ENCODE measurements at places on chromosomes 11 and 22.

DNA sequence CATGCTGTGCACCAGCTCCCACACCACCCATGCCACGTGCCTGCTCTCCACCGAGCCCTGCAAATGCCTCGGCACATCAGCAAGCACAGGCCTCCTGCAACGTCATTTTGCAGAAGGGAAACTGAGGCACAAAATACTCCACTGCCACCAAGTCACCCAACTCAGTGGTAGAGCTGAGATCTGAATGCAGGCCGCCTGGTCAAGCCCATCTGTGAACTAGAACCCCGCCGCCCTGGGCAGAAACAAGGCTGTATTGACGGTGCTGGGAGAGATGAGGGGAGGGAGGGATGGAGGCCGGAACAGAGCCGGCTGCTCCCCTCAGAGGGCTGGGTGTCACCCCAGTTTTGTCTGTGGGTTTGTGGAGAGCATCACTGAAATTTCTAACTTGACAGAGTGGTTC is 81.4 kb downstream of the CDKN1C start:
- no peak for DNase-seq

- DNase-seq: peak; percentile 66
These were observed 5.9 kb upstream of the ATF4 start for GRCh38 chr22:39514373-39514973.

DNA sequence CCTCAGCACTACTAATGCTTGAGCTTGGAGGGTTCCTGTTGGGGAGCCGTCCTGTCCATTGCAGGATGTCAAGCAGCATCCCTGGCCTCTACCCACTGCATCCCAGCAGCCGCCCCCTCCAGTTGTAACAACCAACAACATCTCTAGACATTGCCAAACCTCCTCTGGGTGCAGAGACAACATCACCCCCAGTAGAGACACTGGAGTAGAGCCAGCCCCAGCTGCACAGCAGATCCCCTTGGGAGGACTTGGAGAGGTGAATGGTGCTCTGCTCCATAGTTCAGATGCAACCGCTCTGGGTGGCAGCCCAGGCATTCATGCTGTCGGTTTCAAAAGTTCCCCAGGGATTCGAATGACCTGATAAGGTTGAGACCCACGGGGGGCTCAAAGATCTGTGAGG is 259.0 kb downstream of the MN1 start:
- DNase-seq: no peak

DNA sequence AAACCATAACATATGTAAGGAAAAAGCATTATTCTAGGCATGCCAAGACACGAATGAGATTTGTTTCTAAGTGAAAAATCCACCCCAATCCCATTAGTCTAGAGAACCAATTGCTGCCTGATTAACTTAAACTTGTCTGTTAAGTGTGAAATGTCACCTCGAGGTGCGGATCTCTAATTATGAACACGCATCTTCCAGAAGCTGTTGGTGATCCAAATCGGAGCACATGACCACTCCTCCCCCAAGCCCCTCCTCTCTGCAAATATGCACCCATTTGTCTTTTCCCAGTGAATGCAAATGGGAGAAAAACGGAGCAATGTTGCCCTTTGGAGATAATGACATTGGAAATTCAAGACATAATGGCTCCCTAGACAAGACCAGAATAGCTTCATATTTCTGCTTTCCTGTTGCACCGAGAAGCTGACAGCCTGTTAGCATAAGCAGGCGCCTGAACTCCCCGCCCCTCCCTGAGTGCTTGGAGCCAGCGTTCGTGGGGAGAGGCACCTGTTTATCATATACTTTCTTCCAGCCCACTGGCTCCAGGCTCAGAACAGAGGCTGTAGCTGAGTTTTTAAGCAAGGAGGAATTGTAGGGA is 6.0 kb upstream of the FXYD6 start:
- DNase-seq: peak; percentile 76

GRCh38 chr22:42500161-42500835 is 19.3 kb downstream of the RRP7A start:
- peak; percentile 82 for DNase-seq

DNA sequence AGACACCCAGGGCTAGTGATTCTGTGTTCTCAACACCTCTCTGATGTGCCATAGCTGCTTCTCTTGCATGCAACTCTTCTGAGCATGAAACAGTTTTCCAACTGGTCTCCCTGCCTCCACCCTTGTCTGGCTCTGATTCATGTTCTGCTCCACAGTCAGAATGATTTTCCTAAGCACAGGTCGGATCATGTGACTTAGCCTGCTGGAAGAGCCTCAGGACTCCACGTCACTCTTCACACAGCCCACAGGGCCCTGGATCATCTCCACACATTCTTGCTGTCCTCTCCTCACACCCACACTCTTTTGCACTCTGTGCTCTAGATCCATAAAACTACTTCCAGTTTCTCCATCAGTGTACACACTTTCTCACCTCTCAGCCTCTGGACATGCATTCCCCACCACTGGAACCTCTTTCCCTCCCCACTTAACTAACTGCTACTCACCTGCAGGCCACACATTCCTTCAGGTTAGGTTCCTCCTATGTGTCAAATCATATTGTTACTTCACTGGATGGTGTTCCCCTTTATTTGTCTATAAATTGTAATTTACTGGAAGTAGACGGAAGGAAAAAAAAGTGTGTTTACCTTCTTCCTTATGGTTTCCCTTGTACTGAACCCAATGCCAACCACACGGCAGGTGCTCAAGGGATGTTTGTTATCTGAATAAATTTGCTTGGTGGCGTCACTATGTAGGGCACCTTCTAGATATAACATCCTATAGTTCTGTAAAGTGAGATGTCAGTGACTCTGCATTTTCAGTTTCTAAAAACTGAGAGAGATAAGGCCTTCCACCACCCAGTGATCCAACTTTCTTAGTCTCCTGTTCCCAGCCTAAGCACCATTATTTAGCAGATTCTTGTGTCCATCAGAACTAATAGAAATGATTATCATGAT is 133.7 kb downstream of the ETS1 start:
- DNase-seq: peak; percentile 69

GRCh38 chr22:43330178-43331068 is 12.7 kb downstream of the SCUBE1 start:
- DNase-seq: peak; percentile 69

- DNase-seq: no peak
These were observed 25.3 kb upstream of the TBCEL start for GRCh38 chr11:120998581-120998980.

DNA sequence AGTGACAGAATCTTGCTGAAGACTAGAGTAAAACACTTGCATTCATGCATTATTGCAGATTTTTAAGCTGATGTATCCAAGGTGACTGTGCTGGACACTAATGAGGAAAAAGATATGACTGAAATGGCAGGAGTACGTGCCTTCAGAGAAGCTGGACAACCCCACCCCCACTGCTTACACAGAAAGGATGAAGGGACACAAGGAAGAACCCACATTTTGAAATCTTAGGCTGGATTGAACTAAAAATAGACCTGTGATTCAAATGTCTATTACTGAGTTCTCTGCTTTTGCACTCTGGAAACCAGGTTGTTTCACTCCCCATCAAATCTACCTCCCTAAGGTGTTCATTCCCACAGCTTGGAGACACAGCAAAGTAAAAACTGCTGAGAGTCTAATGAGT is 117.1 kb downstream of the KCNC1 start:
- no peak for DNase-seq

DNA sequence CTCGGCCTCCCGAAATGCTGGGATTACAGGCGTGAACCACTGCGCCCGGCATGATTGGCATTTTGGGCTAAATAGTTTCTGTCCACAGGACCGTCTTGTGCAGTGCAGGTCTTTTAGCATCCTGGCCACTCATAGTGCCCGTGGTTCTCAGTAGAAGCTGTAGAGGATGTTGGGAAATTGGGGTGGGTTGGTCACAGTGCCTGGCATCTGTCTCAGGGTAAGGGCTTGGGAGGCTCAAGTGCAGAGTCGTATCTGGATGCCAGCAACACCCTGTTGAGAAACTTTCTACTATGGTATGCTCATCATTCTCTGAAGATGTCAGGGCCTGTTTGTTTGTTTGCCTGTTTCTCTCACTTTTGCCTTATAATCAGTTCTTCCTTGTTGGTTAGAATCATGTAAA is 21.9 kb downstream of the UBE2L3 start:
- no peak for DNase-seq

DNA sequence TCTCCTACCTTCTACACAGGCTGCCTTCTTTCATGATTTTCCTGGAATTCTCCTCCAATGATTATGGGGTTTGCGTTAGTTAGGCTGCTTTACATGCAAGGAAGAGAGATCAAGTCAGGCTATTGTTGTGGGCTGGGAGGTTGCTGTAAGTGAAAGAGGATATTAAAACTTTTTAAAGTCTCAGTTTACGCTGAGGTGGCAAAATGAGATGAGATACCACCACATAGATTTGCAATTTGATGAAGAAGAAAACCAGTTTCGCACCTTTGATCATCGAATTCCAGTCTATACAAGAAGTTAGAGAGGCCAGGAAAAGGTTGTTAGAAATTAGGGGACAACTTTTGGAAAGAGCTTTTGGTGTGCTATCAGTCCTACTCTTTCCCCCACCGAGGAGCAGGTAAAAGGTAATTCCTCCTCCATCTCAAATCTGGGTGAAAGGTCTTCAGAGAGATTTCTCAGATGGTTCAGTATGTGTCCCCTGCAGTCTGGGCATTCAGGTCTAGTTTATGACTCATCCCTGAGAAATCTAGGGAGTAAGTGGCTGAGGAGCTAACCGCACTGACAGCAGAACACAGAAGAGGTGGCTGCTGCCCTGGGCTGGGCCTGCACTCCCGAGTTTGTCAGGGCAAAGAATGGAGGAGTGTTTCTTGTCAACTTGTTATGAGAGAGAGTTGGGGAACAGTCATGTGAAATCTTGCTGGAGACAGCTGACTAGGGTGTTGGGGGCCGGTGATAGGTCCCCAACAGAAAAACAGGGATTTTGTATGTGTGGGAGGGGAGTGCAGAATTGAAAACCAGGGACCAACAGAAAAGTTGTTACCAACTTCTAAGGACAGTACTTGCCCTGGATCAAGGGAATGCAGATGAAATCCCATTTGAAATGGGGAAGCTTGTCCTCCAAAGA is 34.7 kb downstream of the CCDC83 start:
- no peak for DNase-seq

DNA sequence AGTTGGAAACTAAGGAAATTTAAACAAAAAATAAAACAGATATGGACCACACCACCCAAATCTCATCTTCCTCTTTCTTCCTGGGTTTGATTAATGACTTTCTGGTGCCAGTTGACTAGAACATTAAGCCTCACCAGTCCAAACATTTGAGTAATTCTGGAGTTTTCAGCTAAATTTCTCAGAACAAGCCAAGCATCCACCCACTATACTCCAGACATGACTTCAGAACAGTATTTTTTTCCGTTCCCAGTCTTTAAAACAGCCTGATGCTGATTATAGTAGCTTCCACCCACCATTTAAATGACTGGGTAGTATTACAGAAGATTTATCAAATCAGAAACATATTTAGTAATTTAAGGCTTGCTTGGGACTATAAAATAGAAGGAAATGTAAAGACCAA is 230.9 kb upstream of the UBASH3B start:
- no peak for DNase-seq

DNA sequence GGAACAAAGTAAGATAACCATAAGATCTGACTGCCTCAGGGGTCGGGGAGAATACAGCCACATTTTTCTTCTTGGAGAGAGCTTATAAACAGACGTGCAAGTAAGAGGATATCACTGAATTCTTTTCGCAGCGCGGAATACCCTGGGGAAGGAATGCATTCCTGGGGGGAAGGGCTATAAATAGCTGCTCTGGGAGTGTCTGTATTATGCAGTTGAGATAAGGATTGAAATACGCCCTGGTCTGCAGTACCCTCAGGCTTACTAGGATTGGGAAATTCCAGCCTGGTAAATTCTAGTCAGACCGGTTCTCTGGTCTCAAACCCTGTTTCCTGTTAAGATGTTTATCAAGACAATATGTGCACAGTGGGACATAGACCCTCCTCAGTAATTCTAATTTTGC is 1491.7 kb upstream of the RAG2 start:
- DNase-seq: peak; percentile 12

DNA sequence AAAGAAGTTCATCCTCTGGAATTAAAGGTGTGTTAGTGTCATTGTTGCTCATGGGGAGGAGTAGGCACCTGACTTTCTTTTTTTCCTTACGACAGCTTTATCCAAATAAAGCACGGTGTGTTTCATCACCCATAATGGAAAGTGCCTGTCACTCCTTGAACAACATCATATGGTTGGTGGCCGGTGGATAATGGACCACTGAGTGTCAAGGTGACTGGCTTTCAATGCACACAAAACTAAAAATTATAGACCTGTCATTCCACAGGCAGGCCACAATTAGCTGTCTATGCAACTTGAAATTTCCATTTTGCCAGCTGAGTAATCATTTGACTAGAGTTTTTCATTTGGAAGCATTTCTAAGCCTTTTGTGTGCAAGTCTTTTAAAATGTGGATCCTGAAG is 45.0 kb upstream of the MPPED2 start:
- DNase-seq: no peak

DNA sequence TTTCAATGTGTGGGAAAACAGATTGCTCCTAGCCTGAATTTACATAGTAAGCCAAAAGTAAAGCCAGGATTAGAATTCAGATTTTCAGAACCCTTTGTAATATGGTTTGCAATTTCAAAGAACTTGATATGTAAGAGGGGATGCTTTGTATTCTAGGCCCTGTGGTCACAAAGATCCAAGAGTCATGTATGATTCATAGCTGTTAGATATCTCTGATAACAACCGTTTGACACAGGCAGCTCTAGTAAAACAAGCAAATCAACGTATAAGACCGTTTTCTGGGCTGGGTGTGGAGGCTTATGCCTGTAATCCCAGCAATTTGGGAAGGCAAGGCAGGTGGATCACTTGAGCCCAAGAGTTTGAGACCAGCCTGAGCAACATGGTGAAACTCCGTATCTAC is 79.6 kb downstream of the EMSY start:
- no peak for DNase-seq

- DNase-seq: no peak
These were observed 74.4 kb upstream of the PPARA start for GRCh38 chr22:46075764-46076531.

DNA sequence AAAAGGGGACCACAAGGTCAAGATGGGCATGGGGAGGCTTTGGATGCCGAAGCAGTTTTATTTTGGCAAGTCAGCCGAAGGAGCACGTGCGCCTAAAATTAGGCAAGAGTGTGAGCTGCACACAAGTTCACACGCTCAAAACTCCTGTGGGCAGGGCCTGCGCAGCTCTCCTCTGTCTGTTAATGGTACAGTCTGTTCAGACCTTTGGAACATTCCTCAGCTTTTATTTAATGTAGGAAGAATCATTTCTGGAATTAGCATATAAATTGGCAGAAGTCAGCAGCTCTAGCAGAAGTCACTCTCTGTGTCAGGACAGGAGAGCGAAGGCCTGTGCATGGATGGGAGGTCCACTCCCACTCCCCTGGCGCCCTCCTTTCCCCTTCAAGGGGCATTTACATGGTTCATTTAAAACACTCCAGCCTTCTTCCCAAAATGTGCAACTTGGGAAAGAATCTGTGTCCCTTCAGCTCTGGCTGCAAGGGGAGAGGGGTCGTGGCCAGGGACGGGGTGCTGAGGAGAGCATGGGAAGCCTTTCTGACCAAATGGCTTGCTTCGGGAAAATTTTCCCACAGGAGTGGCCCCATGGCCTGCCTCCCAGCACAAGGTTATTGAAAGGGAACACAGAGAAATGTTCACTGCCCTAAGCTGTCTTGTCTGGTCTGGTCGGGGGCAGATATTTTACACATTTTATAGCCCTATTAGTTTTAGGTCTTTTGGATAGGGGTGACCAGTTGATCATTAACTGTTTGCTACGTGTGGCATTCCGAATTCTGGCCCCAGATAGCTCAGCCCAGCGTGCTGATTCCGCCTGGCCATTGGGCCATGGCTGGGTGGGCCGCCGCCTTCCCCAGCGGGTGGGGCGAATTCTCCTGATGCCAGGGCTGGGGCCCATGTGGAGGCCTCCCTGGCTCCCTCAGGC is 43.9 kb upstream of the SMIM38 start:
- no peak for DNase-seq

GRCh38 chr11:108135845-108136544 is 14.6 kb downstream of the ACAT1 start:
- DNase-seq: no peak

Data from tongue (tissue), 3 donors.